ENCODE measurements at places on chromosomes 13 and 19.

- no peak overlapping the region for H3K27ac ChIP-seq
- peak overlapping the region; percentile 96 for H3K4me3 ChIP-seq
- H3K27me3 ChIP-seq, result no peaks in the 10 kb centered on the region
- DNase-seq, result no peak
Measured at GRCh38 chr13:39035799-39036198, 2.1 kb downstream of the PROSER1 start.

GRCh38 chr19:5680084-5680436 lies 256 bp downstream of the MICOS13 start:
- H3K4me3 ChIP-seq, result peak overlapping the region; percentile 97
- peaks cover 3% of the 10 kb centered on the region for H3K36me3 ChIP-seq
- H3K4me1 ChIP-seq, result peaks cover 25% of the 10 kb centered on the region

DNA sequence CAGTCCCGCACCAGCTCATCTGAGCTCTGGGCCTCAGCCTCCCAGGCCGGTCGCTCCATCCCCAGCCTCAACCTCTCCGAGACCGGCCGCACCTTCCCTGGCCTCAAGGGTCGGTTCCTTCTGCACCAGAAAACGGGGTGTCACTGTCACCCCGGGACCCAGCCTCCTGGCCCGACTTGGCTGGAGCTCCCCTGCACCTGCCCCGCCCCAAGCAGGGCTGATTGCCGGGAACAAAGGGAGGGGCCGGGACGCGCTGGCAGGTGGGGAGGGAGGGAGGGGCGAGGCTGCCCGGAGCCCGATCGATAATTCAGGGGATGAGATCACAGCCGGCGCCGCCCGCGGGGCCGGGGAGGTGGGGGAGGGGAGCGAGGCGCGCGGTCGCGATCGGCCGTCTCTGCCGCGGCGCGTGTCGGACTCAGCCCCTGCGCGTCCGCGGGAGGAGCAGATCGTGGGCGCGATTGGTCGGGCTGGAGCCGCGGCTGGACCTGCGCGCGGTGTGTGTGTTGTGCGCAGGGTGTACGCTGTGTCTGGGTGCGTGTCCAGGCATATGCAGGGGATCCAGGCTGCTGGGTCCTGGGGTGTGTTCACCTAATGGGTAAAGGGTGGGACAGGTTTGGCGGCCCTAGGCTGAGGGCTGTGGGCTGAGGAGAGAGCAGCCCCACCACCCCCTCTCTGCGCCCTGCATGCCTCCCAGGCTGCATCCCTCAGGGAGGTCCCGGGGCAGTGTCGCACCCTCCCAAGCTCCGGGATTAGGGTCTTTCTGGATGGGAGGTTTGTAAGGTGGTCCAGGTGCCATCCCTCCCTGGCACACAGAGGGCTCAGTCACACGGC lies 1.1 kb upstream of the SHC2 start:
- H3K4me3 ChIP-seq, result peak overlapping the region; percentile 44
- H3K27me3 ChIP-seq, result peaks cover 42% of the 10 kb centered on the region
- peaks cover 3% of the 10 kb centered on the region for H3K36me3 ChIP-seq
- peaks cover 10% of the 10 kb centered on the region for H3K4me1 ChIP-seq
- H3K27ac ChIP-seq, result no peak overlapping the region

DNA sequence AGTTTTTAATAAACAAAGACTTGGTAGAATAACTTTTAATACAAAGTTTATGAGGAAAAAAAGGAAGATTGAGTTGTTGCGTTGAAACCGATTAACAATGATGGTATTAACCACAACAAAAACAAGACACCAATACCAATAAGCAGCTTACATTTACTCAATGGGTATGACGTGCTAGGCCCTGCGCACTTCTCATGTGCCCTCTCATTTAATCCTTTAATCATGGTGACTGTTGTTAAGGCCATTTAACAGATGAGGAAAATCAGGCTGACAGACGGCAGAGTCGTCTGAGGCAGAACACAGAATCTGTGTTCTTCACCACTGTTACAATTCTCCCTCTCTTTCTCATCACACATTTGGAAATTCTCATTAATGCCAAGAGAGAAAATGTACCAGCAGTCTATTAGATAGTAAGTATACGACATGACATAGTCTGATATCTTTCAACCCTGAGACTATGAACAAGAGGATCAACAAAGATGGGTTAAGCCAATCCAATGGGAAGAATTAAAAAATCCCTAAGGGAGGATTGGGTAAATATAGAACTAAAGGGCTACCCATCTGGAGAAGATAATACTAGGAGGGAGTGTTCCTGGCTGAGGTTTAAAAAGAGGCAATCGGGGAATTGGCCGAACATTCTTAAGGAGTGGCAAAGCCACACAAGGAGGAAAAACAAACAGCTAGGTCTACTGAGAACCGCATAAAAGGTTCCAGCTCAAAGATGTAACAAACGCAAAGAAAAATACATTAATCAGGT lies 54.0 kb downstream of the DOCK9 start:
- peaks cover 77% of the 10 kb centered on the region for H3K36me3 ChIP-seq
- H3K27ac ChIP-seq, result no peak overlapping the region

GRCh38 chr13:50629966-50630365 lies 213.5 kb downstream of the DLEU7 start:
- no peak overlapping the region for H3K4me3 ChIP-seq
- H3K4me1 ChIP-seq, result no peaks in the 10 kb centered on the region
- no peaks in the 10 kb centered on the region for H3K36me3 ChIP-seq
- peaks cover 14% of the 10 kb centered on the region for H3K27me3 ChIP-seq

DNA sequence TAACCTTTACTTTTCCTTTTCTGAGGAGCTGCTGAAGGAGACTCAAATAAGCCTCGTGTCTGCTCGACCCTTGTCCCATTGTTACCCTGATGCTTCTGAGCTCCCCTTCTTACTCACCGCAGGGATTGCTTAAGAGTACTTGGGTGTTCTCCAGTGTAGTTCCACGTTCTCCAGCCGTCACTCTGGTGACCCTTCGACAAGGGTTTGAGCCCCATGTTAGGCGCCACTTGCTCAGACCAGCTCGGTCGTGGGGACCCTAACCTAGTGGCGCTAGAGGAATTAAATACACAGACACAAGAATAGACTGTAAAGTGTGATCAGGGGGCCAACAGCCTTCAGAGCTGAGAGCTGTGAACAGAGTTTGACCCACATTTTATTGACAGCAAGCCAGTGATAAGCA lies 10.3 kb downstream of the ZNF480 start:
- no peak for DNase-seq
- H3K36me3 ChIP-seq, result peaks cover 85% of the 10 kb centered on the region
- no peak overlapping the region for H3K27ac ChIP-seq
- no peaks in the 10 kb centered on the region for H3K4me1 ChIP-seq

DNA sequence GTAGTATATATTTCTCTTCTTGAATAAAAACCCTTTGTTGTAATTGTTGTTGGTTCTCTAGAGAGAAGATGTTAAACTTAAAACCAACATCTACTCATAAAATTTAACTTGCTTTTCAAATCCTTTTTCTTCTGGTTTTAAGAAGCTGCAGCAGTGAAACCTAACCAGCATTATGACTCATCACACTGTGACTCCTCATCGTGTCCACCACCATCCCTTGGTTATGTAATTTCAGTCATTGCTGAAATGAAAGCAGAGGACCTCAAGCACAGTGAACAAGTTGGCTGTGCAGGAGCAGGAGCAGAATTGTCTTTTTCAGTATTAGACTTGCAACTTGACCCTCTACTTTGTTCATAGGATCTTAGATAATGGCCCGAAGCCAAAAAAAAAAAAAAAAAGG lies 64.9 kb upstream of the HTR2A start:
- no peaks in the 10 kb centered on the region for H3K4me1 ChIP-seq
- H3K27me3 ChIP-seq, result no peaks in the 10 kb centered on the region
- no peak overlapping the region for H3K4me3 ChIP-seq
- no peak overlapping the region for H3K27ac ChIP-seq
- no peaks in the 10 kb centered on the region for H3K36me3 ChIP-seq
- DNase-seq, result no peak

GRCh38 chr13:104683789-104684188 lies 1617.6 kb upstream of the SLC10A2 start:
- no peak for DNase-seq
- H3K27ac ChIP-seq, result no peak overlapping the region
- H3K36me3 ChIP-seq, result no peaks in the 10 kb centered on the region
- no peaks in the 10 kb centered on the region for H3K4me1 ChIP-seq

- no peaks in the 10 kb centered on the region for H3K27me3 ChIP-seq
- DNase-seq, result no peak
- H3K4me1 ChIP-seq, result peaks cover 10% of the 10 kb centered on the region
- no peak overlapping the region for H3K27ac ChIP-seq
Measured at GRCh38 chr13:32253911-32254399, 61.2 kb downstream of the ZAR1L start.

DNA sequence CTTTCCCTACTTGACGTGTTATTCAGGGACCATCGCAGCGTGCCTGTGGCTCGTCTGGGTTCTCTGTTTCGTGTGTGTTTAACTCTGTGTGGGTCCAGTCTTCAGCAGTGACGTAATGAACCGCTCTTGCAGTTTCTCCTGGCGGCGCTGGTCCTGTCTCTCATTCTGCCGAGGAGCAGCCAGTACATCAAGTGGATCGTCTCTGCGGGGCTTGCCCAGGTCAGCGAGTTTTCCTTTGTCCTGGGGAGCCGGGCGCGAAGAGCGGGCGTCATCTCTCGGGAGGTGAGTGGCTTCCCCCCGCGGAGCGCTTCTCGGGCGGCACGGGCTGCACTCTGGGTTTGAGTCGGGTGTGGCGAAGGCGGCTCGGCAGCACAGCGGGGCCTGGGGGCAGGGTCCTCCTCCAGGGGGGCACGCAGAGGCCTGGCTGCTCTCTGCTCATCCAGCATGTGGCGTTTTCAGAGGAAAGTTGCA lies 36.3 kb upstream of the TFDP1 start:
- H3K4me1 ChIP-seq, result no peaks in the 10 kb centered on the region
- H3K4me3 ChIP-seq, result no peak overlapping the region
- no peak for DNase-seq
- no peak overlapping the region for H3K27ac ChIP-seq

- H3K27ac ChIP-seq, result no peak overlapping the region
- peaks cover 1% of the 10 kb centered on the region for H3K36me3 ChIP-seq
- H3K27me3 ChIP-seq, result peaks cover 60% of the 10 kb centered on the region
- DNase-seq, result no peak
- H3K4me1 ChIP-seq, result peaks cover 31% of the 10 kb centered on the region
Measured at GRCh38 chr19:45878043-45878794, 7.7 kb downstream of the IRF2BP1 start.

- no peaks in the 10 kb centered on the region for H3K4me1 ChIP-seq
- no peak overlapping the region for H3K4me3 ChIP-seq
- DNase-seq, result no peak
- H3K27me3 ChIP-seq, result no peaks in the 10 kb centered on the region
- H3K27ac ChIP-seq, result no peak overlapping the region
- H3K36me3 ChIP-seq, result no peaks in the 10 kb centered on the region
Measured at GRCh38 chr13:61170856-61171255, 244.8 kb downstream of the PCDH20 start.

- no peaks in the 10 kb centered on the region for H3K36me3 ChIP-seq
- H3K4me1 ChIP-seq, result no peaks in the 10 kb centered on the region
- H3K27ac ChIP-seq, result no peak overlapping the region
Measured at GRCh38 chr13:106115081-106115480, 420.4 kb downstream of the EFNB2 start.

- no peaks in the 10 kb centered on the region for H3K36me3 ChIP-seq
- H3K4me3 ChIP-seq, result no peak overlapping the region
- H3K27me3 ChIP-seq, result no peaks in the 10 kb centered on the region
Measured at GRCh38 chr13:81017513-81018152, 676.7 kb upstream of the SPRY2 start.

DNA sequence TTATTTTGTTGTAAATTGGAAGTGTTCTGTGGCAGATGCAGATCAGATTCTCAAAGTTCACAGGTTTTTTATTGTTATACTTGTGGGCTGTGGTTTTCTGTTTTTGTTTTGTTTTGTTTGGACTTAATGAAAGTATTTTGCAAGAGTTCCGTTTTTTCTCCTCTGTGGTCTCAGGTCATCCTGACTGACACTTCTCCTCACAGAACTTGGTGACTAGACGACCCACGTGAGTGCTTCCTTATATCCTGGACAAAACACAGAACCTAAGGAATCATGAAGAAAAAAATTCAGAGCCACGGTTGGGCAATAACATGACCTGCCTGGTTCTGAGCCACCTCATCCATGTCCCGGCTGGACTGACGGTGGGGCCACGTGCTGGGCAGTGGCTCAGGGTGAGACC lies 2.5 kb upstream of the RFPL4AL1 start:
- no peak overlapping the region for H3K4me3 ChIP-seq
- no peaks in the 10 kb centered on the region for H3K4me1 ChIP-seq
- no peaks in the 10 kb centered on the region for H3K36me3 ChIP-seq
- DNase-seq, result no peak

DNA sequence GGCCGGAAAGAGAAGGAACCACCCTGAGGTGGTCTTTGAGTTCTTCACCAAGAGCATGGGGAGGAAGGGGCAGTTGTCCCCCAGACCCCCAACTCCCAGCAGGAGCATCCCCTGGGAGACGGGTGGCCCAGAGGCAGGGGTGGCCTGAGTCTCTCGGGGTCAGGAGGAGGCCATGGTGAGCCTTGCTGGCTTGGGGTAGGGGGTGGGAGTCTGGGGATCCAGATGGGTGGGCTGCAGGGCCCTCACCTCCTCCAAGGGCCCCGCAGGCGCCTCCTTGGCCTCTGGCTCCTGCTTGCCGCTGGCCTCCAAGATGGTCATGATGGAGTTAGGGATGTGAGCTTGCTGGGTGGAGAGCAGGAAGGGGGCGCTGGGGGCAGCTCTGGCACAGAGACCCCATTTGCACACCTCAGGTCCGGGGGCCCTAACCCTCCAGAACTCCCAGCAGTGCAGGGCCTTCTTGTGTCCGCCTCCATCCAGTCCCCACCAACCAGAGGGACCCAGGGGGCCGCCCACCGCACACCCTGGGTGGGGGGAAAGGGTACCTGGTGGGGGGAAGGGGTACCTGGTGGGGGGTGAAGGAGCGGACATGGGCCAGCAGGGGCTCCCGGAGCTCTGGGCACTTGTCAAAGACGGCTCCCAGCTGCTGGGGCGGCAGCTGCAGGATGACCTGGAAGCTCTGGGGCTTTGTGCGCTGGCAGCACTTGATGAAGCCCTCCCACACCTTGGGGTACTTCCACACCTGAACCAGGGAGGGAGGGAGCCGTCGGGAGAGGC lies 1.3 kb upstream of the RSPH6A start:
- H3K36me3 ChIP-seq, result peaks cover 6% of the 10 kb centered on the region
- peak overlapping the region; percentile 78 for H3K27ac ChIP-seq
- peaks cover 3% of the 10 kb centered on the region for H3K4me1 ChIP-seq
- DNase-seq, result no peak

DNA sequence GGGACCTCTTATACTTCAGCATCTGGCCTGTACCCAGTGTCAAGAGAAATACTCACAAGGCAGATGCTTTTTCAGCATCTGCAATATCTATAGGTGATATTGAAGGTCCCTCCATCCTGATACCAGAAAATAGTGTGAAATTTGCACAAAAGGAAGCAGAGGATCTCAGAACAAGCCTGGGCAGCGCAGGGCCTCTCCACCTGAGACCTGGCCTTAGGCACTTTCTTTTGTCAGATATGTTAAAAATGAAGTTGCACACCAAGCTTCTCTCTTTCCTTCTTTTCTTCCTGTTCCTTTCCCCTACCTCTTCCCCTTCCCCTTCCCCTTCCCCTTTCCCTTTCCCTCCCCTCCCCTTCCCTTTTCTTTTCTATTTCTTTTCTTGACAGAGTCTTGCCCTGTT lies 62.2 kb downstream of the ARHGEF18 start:
- no peak for DNase-seq
- no peaks in the 10 kb centered on the region for H3K27me3 ChIP-seq
- no peak overlapping the region for H3K27ac ChIP-seq
- H3K4me1 ChIP-seq, result peaks cover 12% of the 10 kb centered on the region

Data from activated naive CD4-positive, alpha-beta T cell treated with anti-CD3 and anti-CD28 coated beads, Interleukin-2, amount 10 ng/mL, durations not matched to agents 7 days and 5 days (primary cell).